ENCODE measurements at places on chromosomes 3 and 15.

GRCh38 chr3:108899530-108899929 is 54.1 kb downstream of the GUCA1C start:
- no peak for DNase-seq

- DNase-seq = no peak
These were observed 116.8 kb downstream of the LMLN start for GRCh38 chr3:198076722-198077308.

GRCh38 chr15:42498212-42499068 is 3.0 kb downstream of the SNAP23 start:
- DNase-seq = no peak

DNA sequence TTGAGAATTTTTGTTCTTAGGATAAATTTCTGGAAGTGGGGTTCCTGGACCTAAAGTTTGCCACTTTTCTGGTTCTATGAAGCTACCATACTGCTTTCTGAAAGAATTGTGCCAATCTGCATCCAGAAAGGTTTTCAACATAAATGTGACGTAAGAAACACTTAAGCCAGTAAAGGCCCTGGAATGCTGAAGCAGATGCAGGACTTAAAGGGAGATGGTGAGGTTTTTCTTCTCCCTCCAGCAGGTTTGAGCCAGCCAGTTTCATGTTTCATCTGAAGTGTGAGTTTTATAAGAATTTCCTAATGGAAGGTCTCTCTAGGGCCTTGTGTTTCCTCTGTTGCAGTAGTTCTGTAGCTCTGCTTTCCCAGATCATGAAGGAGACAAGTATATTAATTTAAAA is 33.1 kb downstream of the ZNF592 start:
- DNase-seq = no peak

DNA sequence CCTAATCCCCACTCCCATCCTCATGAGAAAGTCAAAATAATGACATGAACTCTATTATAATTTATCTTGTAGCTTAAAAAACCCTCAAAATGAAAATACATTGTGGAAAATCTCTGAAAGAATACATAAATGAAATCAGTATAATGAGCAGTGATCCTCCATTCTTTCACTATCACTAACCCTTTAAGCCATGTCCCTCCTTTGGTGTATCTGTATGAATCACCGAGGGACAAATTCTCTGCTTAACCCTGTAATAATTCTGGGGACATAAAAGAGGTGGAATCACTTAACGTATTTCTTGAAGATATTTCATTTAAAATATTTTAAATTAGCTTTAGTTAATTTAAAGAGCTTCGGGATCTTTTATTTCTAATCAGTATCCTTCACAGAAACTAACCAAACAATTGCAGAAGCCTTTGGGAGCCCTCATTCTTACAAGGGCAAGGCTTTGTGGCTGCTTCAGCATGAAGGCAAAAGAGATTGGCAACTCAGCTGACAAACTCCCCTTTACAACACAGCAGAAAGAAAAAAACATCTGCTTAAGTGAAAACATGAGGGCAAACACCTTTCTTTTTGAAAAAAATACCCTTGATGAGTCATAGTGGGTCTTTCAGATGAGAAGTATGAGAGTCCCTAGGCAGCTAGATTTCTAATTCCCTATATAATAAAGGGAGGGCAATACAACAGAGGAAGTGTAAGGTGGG is 44.0 kb upstream of the ALCAM start:
- no peak for DNase-seq

GRCh38 chr15:78060232-78060631 is 17.3 kb downstream of the TBC1D2B start:
- DNase-seq = no peak

GRCh38 chr15:36401586-36401966 is 177.8 kb upstream of the CDIN1 start:
- no peak for DNase-seq

GRCh38 chr3:78507196-78507984 is 1260.4 kb downstream of the ROBO1 start:
- no peak for DNase-seq

- no peak for DNase-seq
These were observed 98.9 kb downstream of the PDCD6IP start for GRCh38 chr3:33897306-33897705.

Measured in stimulated activated CD4-positive, alpha-beta T cell treated with anti-CD3 and anti-CD28 coated beads, Interleukin-4, amount 100 ng/mL, for 4 hours (primary cell).